ENCODE measurements at places on chromosomes 4 and X.

GRCh38 chr4:78599931-78600375 is 48.4 kb downstream of the ANXA3 start:
- DNase-seq, result no peak

DNA sequence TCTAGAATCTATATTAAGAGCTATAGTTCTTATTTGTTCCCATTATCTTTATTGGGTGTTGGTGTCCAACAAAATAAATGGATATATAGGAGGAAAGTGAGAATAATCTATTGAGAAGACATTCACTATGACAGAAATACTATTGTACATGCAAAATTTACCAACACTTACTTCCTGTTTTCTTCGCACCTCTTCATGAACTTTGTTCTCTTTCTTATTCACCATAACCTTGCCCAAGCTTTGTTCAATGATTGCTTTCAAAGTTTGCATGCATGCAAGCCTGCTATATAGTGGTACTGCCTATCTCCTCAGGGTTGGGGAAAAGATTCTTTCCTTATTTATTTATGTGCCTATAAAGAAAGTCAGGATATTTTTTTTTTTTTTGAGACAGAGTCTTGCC is 176.4 kb upstream of the JADE1 start:
- no peak for DNase-seq

DNA sequence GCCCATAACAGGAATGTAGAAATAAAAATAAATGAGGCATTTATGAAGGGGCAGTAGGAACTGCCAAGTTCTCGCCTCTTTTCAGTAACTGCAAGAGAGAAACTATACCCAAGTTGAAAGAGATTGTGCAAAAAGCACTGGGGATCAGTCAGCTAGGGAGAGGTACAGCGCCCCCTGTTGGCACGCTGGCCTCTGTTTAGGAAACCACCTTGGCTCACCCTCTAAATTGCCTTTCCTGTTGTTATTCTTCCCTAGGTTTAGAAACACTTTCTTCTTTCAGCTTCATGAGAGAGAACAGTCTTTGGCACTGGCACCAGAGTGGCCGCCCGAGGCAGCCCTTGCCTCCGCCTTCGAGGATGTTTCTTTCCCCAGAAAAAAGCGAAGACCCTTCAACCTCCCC is 348.5 kb downstream of the MID1IP1 start:
- DNase-seq, result no peak

DNA sequence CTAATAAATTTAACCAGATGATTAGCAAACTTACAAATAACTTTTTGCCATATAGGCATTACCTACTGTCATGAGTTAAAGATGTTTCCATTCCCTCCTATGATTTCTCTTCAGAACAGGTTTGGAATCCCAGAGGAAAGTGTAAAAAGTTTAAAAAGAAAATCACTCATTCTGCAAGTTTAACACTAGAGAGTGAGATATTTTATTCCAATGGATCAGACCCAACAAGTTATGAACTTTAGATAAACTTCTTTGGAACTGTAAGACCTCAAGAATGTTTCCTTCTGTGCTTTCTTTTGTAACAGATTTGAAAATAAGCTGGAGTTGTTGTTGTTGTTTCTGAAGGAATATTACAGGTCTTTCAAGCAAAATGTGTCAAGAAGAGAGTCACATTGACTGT is 51.6 kb downstream of the PPP3CA start:
- no peak for DNase-seq

DNA sequence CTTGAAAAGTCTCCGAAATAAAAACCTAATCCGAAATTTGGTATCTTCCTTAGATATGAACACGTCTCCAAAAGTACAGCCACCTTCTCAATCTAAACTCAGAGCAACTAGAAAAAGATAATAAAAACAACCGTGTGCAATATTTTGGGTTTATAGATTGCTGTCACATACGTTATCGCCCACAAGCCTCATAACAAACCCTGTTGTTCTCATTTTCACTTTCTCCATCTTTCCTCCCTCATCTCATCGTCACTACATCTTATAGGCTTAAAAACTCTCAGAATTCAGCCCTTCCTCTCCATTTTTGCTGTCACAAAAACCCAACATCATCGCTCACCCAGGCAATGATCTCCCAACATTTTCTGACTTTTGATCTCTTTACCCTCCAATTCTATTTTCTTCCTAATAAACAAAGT is 448 bp upstream of the SCFD2 start:
- no peak for DNase-seq
